NCI-H510A treated with DMSO at 0.1 percent for 48 hours (cell line): ENCODE measurements at places on chromosomes 6 and 20.

DNA sequence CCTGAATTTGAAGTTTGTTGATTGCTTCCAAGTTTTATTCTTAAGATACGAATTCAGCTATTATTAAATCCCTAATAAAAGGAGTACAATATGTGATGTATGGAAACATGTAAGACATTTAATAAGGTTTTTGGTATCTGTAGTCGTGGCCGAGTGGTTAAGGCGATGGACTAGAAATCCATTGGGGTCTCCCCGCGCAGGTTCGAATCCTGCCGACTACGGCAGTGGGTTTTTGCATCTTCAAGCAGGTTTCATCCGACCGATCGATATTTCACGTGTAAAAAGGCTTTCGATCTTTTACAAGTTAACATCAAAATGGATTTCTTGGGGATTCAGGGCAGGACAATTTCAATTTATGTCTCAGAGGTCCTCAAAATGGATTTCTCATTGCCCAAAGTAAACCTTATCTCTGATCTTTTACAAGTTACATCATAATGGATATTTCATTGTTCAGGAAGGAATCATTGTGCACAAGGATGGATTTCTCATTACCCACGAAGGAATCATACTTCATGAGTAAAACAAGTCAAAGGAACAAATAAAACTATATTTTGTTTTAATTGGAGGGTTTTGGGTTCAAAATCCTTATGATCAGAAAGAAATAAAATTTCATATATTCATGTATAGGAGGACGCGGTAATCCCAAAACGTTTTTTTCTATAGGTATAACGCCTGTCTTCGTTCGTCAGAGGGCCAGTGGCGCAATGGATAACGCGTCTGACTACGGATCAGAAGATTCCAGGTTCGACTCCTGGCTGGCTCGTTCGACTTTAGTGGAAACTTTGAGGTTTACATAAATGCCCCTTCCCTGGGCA, 37.3 kb upstream of the BTN3A2 start:
- DNase-seq: peak; percentile 95

DNA sequence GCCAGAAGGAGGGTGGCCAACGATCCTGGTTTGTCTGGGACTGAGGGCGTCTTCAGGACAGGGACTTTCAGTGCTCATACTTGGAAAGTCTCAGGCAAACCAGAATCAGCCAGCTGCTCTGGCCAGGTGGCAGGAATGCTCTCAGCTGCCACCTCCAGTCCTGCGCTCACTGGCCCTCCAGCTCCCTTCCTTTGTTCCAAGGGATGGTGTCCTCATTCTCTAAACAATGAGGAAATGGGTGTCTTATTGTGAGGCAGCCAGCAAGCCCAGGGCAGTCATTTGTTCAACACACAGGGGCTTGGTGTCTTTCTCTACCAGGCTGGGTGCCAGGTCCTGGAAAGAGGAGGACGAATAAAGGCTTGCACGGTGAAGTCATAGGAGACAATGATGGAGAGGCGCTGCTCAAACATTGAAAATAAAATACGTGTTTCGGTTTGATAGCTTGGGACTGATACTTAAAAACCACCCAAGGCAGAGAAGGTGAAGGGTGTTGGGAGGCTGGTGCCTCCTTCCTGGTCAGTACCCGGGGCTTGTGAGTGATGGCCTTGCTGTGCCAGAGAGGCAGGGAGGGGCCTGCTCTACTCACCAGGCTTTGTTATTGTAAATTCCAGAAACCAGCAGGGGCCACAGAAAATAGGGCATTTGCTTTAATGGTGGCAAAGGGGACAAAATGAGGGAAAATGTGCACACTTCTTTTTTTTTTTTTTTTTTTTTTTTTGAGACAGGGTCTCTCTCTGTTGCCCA, 11.3 kb upstream of the TMEM181 start:
- DNase-seq: peak; percentile 46

- DNase-seq: peak; percentile 16
These were observed 33.2 kb upstream of the PNISR start for GRCh38 chr6:99458319-99458718.

GRCh38 chr6:141464490-141464889, 668.2 kb upstream of the GJE1 start:
- peak; percentile 84 for DNase-seq

- DNase-seq: no peak
These were observed 10.2 kb downstream of the FOXC1 start for GRCh38 chr6:1619673-1620503.

DNA sequence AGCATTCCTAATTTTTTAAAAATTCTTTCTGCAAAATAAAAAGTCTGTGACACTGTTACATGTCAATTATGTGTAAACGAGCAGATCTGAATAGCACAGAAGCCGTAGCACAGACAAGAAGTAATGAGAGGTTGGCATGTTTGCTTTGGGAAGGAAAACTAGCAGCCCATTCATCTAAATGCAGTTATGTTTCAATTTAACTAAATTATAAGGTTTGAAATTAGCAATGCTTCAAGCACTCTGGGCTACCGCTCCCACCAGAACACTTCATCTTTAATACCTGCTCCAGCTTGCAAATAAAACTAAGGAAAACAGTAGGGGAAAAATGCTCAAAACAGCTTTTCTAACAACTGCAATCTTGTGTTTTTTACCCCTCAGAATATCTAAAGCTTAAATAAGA, 73.9 kb downstream of the PTPRK start:
- no peak for DNase-seq

GRCh38 chr6:116307001-116307400, 27.3 kb upstream of the TSPYL1 start:
- no peak for DNase-seq

DNA sequence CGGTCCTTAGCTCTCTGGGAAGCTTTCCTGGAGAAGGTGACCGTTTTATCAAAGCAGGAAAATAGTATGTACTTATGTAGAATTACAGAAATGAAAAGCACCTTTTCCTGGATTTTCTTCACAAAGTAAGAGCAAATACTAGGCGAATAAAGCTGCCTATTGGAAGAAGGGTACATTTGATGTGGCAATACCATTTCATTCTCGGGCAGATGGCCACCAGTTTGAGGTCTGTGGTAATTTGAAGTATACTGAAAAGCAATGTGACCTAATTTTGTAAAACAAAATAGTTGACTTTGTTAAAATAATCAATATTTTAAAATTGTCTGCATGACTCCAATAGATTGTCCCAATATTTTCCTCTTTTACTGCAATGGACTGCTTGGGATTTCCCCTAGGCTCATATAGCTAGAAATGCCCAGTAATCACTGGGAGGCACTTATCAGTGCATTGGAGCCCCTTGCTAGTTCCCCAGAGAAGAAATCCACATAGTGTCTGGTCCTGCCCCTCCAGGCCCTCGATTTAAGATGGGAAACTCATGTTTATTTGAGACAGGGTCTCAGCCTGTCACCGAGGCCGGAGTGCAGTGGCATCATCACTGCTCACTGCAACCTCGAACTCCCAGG, 7.4 kb upstream of the UTRN start:
- no peak for DNase-seq

DNA sequence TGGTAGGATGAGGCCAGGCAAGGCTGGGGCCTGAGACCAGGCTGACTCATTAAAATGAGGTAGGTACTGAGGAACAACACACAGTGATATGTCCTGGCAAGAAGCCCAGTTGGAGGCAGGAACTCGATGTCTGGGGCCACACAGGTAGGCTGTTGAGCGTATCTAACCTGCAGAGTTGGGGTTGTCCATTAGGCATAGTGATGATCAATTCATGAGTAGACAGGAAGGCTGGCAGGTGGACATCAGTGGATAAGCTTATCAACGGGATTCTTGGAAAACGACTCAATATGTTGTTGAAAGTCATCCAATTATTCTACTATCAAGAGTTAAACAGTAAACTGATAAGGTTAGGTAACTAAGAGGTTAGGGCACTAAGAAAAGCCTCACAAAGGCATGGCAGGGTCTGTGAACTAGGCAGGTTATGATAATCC, 193.2 kb upstream of the COL21A1 start:
- DNase-seq: no peak

DNA sequence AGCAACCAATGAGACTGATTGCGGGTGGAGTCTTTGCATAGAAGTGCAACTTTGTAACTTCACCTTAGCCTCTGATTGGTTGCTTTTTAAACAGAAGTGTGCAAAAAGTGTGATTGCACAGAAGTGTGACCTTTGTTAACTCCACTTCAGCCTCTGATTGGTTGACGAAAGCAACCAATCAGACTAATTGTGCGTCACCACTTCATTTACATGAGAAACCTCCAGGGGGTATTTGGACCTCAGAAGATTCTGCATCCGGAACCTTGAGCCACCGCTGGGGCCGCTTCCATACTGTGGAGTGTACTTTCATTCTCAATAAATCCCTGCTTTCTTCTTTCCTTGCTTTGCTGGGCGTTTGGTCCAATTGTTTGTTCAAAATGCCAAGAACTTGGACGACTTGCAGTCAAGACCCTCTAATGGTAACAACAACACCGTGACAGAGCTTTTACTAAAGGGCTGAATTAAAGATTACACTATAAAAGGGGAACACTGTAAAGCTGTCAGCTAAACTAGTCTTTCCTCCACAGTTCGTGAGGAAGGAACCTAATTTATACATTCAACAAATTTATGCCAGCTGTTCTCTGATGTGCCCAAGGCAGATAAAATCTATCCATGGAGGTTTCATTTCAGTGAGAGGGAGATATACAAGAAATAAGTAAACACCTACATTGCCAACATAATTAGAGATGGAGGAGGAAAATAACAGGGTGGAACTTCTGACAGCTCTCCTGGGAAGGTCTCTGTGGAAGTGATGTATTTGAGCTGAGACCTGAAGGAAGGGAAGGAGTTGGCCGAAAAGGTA, 1.4 kb upstream of the HECA start:
- DNase-seq: no peak

- DNase-seq: no peak
These were observed 6.2 kb downstream of the DEFB132 start for GRCh38 chr20:263701-264100.

GRCh38 chr6:88013554-88013953, 34.1 kb upstream of the SPACA1 start:
- DNase-seq: no peak

DNA sequence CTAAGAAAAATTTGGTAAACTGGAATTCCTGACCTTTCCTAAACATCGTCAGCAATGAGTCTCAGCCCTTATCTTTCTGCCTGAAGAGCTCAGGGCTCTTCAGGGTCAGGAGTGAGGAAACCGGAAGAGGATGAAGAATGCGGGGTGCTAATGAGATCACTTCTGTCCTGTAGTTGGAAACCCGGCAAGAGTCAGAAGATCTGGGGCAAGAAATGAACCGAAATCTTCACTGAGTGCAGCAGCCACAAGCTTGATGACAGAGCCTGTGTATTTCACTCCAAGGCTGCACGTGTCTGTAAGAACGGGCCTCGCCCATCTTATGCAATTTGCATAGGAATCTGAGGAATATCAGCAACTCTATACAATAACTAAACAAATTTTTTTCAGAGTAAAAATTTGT, 60.4 kb upstream of the QKI start:
- DNase-seq: no peak

GRCh38 chr6:114534813-114535212, 192.0 kb upstream of the HS3ST5 start:
- no peak for DNase-seq

DNA sequence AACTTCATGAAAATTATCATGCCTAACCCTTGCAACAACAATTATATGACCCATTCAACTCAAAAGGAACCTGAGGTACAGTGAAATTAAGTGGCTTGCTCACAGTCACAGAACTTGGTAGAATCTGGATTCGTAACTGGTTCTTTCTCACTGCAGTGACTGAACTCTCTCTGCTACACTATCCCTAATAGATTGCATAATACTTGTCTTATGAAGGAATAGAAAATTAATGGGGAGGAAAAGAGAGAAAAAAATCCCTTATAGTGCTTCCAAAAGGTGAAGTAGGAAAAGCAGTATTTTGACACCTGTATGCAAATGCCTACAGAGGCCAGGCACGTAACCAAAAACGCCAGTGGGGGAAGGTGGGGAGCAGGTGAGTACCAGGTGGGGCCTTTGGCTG, 186.6 kb downstream of the LY86 start:
- DNase-seq: peak; percentile 20

DNA sequence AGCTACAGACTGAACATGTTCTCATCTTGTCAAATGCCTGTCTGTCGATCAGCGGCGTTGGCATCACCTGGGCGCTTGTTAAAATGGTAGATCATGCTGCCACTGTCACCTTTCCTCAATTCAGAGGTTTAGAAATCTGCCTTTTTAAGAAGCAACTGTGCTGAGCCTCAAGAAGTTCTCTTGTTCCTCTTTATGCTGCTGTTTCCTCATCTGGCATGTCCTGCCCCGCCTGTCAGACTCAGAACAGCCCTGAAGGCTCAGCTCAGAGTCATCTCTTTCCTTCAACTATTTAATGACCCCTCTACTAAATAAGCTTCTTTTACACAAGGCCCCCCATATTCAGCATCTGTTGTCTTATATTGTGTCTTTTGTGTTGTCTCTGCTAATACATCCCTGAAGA, 368.2 kb downstream of the EPM2A start:
- no peak for DNase-seq

- DNase-seq: no peak
These were observed 15.7 kb upstream of the HLA-A start for GRCh38 chr6:29926413-29927274.

- DNase-seq: no peak
These were observed 3.8 kb downstream of the TULP4 start for GRCh38 chr6:158316022-158316421.

DNA sequence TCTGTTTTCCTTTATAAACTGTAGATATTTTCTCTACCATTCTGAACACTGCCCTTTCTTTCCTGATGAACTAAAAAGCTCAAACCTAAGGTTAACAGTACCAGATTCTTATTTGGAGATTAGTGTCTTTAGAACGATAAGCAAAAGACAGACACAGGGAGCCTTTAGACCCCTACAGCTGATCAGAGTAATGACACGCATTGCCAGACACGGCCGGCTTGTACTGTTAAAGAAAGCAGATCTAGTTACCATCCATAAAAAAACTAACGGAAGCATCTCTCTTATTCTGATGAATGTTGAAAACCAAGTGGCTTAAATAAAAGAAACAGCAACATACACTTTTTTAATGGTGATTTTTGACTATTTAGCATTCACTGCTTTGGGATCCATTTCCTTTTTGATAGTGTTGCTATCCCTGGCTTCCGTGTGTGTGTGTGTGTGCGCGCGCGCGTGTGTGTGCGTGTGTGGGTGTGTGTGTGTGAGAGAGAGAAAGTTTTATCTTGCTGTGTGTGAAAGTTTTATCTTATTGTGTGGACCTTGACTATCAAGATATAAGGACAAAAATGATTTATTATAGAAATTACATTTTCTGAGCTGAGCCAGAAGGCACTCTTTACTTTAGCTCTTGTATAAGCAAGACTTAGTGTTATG, 95.6 kb upstream of the SLC35B3 start:
- DNase-seq: no peak
